ENCODE measurements at places on chromosomes 12 and 14.
A peak's percentile ranks its signal among the peaks of the same experiment; 100 is the strongest.

GRCh38 chr14:96586921-96587822, 85.0 kb downstream of the PAPOLA start:
- no peak for DNase-seq

GRCh38 chr12:125461831-125462230, 396.6 kb downstream of the AACS start:
- DNase-seq, result no peak

- no peak for DNase-seq
Observed at GRCh38 chr12:110354172-110354780, 49.2 kb downstream of the ANAPC7 start.

DNA sequence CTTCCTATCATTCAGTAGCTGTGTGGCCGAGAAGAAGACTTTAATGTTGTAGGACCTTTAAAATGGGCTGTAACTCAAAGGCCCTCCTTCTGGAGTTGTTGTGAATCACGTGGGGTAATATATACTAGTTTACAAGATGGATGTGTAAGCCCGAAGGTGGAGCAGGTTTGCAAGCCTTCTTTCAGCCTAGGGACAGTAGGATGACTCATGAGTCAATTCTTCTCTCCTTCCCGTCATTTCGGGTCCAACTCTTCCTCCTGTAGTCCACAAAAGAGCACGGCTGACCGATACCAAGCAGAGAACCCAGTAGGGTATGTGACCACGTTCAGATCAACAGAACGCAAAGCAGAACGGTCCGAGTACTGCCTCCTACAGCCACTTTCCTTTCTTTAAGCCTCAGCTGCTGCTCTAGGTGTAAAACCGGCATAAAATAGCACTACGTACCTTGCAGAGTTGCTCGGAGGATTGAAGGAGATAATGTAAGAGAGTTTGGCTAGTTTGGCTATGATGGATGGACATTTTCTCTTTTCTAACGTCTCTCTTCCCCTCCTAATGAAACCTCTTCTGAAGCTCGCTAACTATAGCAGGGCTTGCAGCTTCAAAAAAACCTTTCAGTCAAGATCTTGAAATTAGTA, 1.3 kb upstream of the RASSF3 start:
- DNase-seq, result peak; percentile 11

GRCh38 chr12:101207086-101207780, 2.8 kb downstream of the SLC5A8 start:
- no peak for DNase-seq

DNA sequence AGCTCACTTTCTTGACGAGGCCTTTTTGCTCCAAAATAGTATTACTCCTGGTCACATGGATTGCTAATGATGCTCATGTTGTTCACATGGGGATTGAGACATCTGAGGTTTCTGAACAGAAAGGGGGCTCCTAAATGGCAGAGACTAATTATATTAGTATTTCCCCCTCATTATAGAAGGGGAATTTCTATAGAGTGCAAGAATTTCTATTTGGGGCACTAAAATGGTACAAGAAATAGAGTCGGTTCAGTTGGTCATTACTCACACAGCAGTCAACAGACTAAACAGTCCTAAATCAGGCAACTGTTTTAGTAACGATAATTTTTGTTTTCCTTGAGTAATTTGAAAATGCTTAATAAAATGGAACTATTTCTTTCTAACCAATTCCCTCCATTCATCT, 108.9 kb downstream of the DACT1 start:
- no peak for DNase-seq

- DNase-seq, result no peak
Observed at GRCh38 chr14:82359201-82359600, 825.5 kb upstream of the SEL1L start.

GRCh38 chr12:123928274-123928865, 44.3 kb downstream of the CCDC92 start:
- no peak for DNase-seq

DNA sequence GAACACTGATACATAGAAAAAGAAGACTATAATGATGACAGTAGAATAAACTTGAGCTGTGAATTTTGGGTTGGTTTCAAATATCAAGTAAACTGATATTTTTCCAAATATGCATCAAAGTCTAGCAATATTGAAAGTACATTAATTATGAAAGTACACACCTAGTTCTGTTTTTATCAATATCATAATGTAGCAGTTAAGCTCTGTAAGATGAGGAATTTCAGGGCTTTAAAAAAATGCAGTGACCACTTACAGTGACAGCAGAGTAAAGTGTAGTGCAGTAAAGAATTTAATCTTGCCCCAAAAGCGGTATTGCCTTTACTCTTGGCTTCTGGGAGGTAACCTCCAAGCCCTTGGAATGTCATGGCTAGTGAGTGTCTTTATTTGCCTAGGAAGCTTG, 102.9 kb upstream of the ABCD2 start:
- no peak for DNase-seq

DNA sequence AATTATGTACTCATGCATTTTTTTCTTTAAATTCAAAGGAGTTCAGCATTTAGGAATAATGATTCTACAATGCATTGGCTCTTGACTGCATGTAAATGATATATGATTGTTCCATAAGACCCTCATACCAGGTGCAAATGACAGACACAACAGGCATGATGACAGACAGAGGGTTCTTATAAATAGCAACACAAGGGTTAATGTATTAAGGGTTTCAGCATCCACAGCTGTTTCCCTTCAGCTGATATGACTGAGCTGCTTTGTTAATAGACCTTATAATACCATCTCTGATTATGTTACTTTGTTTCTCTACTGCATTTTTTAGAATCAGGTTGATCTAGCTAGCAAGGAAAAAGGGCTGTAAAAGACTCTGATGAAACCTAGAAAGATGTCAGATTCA, 90.8 kb upstream of the TMTC2 start:
- DNase-seq, result no peak

DNA sequence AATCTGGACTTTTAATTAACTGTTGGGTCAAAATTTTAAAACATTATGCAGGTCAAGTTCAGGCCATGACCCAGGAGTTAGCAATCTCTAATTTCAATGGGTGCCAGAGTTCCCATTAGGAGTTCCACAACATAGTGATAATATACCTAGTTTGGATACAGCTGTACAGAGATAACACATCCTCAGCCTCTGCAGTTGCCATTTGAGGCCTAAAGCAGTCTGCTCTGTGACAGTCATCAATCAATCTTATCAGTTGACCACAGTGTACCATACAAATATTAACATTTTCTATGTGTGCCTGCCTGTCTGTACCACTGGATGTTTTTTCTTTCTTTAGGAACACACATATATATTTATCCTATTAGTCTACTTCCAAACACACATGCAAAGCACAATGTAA, 54.0 kb upstream of the BBS10 start:
- DNase-seq, result no peak

GRCh38 chr12:113820309-113820708, 145.8 kb downstream of the RBM19 start:
- no peak for DNase-seq

GRCh38 chr12:29706311-29706710, 77.4 kb downstream of the TMTC1 start:
- no peak for DNase-seq

- DNase-seq, result no peak
Observed at GRCh38 chr12:55931317-55931779, 386 bp downstream of the DGKA start.

DNA sequence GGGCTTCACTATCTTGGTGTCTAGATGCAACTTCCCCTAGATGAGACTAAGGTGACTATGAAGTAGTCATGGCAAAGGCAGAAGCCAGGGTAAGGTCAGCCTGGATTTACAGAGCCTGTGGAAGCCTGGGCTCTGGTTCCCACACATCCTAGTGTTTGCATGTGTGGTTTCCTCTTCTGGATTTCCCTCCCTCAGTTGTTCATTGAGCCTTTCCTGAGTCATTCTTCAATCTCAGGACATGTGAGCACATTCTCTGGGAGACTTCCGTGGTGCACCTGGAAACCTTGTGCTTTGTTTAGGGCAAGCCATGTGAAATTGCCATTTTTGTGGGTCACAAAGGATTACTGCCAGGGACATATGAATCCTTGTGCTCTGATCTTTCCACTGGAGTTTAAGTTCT, 236.6 kb downstream of the C12orf75 start:
- DNase-seq, result no peak

DNA sequence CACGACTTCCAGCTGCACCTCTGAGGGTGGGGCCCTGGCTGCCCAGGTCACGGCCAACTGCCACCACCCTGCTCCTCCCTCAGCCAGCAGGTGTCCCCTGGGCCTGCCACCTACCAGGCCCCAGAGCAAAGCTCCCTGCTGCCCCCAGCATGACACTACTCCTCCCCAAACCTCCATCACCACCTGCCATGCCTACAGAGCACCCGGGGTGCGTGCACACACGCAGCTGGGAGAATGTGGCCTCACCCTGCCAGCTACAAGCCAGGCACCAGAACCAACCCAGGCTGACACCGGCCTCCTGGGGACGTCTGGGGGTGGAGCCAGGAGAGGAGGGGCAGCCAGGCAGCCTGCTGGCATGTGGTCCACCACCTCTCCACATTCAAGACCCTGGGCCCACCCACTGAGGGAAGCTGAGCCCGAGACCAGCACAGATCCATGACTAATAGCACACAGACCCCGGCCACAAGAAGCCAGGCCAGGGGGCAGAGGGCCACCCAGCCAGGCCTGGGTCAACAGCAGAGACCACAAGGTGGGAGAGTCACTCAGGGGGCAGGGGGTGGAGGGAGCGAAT, 3.4 kb downstream of the JAG2 start:
- no peak for DNase-seq

DNA sequence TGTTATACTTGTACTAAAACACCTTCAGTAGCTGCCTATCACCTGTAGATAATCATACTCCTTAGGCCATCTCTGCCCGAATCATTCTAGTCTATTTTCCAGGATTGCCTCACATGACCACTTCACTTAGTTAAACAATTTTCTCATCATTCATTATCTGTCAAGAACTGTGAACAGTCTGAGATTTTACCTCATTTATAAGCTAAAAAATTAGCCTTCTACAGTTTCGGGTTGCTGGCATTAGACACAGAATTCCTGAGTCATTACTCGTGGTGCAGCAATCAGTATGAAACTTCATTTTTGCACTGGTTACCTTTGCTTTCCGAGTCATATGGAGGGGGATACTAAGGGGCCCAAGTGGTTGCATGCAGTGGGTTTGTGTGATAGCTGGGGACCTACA, 57.6 kb upstream of the OTOGL start:
- DNase-seq, result no peak

DNA sequence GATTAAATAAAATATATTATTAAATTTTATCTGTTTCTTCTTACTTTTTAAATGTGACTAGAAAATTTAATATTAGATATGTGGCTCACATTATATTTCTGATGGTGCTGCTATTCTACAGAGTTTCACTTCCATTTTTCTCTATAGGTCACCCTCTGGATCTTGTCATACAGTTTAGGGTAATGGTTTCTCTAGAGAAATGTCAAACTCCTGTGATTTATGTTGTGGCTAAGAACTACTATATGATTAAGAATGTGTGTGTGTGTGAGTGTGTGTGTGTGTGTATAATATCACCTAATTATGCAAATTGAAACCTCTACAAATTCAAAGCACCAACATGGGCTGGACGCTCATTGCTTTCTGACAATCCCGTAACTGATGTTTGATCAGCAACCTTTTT, 325.9 kb downstream of the ADAMTS20 start:
- no peak for DNase-seq

DNA sequence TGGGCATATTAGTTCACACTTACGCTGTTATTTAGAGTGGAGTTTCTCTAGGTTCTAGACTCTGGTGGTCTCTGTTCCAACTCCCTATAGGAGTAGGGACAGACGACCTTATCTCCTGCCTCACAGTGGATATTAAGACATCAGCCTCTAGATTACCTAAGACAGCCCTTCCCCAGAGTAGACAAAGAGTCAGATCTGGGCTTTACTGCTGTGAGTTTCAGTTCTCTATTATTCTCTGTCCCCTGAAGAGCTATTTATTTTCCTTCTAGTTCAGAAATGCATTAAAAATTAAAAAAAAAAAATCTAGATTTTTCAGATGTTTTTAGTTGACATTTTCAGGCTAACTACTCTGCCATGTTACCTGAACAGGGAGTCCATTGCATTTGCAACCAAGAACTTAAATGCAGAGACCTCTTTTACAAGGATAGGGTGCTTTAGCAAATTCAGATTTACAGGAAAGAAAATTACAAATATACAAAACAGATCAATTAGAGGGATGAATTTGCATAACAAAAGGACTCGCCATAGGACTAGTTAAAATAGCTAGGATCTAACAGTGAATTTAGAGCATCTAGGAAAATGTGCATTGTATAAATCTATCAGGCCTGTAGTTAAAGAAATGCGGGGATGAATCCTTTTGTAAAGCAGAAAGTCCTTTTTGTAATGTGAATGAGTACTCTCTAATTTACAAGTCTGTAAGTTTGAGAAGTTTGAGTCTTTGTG, 381.4 kb downstream of the APAF1 start:
- DNase-seq, result no peak

GRCh38 chr14:89702073-89702875, 252.3 kb downstream of the EFCAB11 start:
- no peak for DNase-seq

DNA sequence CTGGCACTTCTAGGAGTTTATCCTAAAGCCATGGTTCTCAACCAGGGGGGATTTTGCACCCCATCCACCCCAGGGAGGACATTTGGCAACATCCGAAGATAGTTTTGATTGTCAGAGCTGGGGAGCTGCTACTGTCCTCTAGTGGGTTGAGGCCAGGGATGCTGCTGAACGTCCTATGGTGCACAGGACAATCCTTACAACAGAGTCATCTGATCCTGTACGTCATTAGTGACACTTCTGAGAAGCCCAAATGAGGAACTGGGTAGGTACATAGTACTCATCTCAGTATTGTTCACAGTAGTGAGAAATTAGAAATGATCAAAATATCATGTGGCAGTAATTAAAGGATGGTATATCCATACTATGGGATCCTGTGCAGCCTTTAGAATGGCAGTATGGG, 185.1 kb downstream of the CHST11 start:
- DNase-seq, result no peak

- no peak for DNase-seq
Observed at GRCh38 chr12:105899589-105899988, 239.2 kb downstream of the NUAK1 start.

DNA sequence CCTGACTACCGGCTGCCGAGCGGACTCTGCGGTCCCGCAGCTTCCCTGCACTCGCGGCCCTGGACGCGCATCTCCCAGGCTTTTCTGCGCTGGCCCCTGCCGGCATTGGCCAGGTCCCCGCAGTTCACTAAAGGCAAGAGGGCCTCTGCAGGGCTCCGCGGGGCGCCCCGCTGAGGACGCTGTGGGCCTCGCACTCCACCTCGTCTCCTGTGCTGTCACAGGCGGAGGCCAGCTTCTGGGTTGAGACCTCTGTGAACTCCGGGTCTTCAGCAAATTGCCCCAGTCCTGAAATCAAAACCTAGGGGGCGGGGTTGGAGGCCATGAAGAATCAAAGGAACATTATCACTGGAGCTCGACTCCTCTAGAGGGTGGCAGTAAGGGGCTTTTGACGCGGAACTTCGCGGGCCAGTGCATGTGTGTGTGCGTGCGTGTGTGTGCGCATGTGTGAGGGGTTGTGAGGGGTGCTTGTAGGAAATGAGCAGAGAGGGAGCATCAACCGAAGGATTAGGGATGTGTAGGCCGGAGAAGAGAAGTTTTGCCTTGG, 68.5 kb upstream of the CAPRIN2 start:
- peak; percentile 15 for DNase-seq

GRCh38 chr12:47910486-47910885, 5.7 kb upstream of the VDR start:
- no peak for DNase-seq
